ENCODE measurements at places on chromosomes 6 and 20. TPM values are rescaled to one million over a fixed set of nuclear protein-coding genes. Genes with fewer than 3 reads are reported as not detected.
A peak's percentile ranks its signal among the peaks of the same experiment; 100 is the strongest.

- DNase-seq, result no peak
These were observed 279.0 kb downstream of the MAFB start for GRCh38 chr20:40410028-40410427.

DNA sequence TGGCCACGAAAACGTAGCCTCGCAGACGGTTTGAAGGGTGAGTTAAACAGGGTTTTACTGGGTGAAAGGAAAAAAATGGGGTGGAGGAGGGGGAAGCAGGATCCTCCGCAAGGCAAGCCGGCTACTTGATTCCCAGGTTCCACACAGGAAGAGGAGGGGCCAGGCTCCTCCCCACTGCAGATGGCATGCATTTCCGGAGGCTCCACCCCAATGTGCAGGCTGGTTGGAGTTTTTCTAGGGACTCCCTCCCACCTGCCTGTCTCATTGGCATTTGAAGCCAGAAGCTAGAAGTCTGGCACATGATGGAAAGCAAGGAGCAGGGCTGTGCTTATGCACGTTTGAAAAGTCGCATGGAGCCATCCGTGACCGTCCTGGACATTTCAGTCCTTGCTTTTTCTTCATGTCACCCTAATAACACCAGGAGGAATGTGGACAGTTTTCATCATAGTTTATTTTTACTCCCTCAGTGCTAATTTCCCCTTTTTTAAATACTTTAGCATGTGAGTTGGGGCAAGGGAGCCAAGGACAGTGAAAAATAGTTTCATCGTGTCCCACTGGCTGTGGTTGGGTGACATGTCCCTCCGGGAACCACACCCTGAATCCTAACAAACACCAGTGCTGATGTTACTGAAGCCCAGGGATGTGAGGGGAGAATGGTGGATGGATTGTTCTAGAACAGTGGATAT, 100.1 kb upstream of the INSM1 start:
- DNase-seq, result no peak

DNA sequence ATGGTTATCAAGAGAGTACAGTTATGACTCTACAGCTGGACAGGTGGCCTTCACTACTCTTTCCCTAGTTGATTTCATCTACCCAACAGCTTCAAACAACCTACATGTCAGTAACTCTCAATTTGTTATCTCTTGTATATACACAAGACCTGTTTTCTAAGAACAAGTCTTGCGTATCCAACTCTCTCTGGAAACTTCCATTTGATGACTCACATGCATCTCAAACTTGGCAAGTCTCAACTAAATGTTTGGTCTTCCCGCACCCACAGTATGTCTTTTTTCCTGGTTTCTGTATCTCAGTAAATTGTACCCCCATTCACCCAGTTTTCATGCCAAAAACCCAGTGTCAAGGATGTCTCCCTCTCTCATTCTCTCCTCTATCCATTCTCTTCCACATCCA, 97.7 kb downstream of the BTBD9 start:
- no peak for DNase-seq

DNA sequence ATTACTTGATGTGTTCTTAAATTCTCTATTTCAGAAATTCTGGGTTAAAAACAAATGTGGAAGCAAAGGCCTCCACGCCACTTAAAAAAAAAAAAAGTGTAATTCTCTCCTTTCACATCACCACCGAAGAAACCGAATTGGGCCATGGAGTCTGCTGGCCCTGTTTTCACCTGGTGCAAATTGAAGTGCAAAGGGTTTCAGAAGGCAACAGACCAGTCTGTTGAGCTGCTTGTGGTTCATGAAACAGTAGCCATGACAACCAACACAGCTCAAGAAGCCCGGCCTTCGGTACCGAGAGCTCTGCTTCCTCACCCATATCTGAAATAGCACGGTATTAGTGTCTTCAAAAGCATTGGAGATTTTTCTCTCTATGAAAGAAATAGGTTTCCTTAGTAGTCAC, 63.1 kb downstream of the GMPR start:
- DNase-seq, result no peak

- DNase-seq, result no peak
These were observed 69.6 kb downstream of the PHACTR2 start for GRCh38 chr6:143747347-143747842.

DNA sequence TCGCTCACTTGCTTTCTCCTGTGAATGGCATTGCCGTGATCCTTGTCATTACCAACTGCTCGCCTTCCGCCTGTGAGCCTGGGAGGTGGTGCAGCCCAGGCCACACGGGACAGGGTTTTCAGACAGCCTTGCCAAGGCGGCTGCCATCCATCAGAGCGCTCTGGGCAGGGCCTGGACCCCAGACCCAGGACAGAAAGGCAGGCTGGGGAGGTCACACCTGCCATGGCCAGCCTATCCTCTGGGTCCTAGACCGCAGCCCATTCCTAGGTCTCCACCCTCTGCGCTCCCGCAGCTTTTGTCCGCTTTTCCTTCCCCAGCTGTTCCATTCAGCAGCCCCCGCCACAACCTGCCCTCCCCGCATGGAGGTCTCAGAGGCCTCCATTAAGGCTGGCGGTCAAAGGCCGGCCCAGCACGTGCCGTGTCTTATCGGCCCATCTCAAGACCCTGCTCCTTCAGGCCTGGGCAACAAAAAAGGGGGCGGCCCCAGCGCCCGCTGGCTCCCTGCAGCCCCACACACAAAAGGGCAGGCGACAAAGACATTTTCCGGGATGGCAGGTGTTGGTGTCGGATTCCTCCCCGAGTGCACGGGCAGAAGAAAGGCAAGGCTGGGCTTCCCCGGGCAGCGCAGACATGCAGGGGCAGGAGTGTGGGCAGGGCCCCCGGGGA, 28.1 kb downstream of the INSM1 start:
- DNase-seq, result no peak

- DNase-seq, result no peak
These were observed 339.7 kb downstream of the PRKN start for GRCh38 chr6:162387718-162388382.

GRCh38 chr6:10413850-10414738, 780 bp downstream of the TFAP2A start:
- no peak for DNase-seq

DNA sequence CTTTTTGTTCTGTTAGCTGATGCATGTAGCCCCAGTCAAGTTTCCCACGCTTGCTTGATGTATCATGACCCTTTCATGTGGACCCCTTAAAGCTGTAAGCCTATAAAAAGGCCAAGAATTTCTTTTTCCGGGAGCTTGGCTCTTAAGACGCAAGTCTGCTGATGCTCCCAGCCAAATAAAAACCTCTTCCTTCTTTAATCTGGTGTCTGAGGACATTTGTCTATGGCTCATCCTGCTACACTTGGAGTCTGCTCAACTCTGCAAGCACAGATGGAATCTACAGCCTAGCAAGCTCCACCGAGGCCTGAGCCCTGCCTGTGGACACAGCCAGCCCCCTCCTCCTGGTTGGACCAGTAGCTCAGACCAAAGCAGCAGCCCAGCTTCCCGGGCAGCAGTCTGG, 3.4 kb downstream of the CST2 start:
- DNase-seq, result no peak

DNA sequence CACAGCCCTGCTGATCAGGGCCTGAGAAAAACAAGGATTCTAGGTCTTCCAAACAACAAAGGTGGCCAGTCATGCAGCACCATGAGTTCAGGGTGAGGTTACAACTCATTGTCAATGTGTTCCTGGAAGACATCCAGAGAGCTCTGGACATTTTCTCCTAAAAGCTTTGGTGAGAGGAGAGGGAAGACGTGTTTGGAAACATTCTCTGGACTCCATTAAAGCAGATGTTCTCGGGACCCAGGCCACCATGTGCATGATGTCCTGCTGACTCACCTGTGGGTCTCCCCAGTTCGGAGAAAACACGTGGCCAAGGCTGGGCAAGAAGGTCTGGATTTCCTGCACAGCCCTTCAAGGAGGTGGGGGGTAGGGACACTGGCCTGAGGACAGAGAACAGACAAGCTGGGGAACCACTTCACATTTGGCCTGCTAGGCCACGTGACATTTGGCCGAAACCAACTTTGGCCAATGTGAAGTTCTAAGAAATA, 61.6 kb downstream of the KCNB1 start:
- no peak for DNase-seq

GRCh38 chr6:105740946-105741645, 338.2 kb upstream of the PREP start:
- no peak for DNase-seq

- no peak for DNase-seq
These were observed 41.2 kb downstream of the TRAF3IP2 start for GRCh38 chr6:111564482-111564945.

- no peak for DNase-seq
These were observed 103.4 kb downstream of the SYCP2 start for GRCh38 chr20:59829786-59830664.

DNA sequence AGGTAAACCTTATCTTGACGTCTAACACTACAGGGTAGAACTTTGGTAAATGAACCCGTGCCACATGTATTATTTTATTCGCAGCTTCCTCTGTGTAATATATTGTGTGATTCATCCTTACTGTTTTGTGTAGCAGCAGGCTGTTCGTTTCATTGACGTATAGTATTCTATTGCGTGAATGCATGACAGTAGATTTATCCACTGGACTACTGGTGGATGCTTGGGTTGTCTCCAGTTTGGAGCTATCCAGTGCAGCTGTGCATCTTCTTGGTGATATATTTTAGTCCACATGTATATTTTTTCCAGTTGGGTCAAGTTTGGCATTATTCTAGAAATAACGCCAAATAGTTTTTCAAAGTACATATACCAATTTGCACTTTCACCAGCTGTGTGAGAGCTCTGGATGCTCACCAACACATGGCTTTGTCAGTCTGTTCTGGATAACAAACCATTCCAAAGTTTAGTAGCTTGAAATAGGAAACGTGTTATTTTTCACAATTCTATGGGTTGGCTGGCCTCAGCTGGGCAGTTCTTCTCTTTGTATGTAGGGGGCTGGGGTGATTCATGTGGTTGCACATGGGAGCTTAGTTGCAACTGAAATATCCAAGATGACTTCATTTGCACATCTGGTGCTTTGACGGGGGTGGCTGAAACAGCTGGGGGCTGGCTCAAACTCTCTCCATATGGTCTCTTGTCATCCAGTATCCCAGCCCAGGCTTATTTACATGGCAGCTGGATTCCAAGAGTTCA, 9.3 kb downstream of the ECT2L start:
- no peak for DNase-seq

DNA sequence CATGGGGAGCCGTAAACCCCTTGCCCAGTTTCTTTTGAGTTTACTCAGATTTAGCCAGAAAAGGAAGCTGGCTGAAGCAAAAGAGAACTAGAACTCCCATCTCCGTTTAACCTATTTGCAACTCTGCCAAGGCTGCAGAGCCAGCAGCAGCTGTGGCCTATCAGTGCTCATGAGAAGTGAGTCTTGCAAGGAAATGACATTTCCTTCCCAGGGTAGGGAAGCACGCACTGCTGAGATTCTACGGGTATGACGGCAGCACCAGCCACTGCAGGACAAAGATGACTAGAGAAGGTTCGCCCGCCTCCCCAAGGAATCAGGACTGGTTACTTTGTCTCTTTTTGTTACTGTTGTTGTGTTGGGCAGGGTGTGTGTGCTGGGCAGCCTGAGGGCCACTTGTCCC, 47.6 kb downstream of the PPP1R3G start:
- peak; percentile 11 for DNase-seq

- no peak for DNase-seq
These were observed 67.8 kb downstream of the LY86 start for GRCh38 chr6:6656287-6656686.

- no peak for DNase-seq
These were observed 138.6 kb downstream of the CEBPB start for GRCh38 chr20:50328996-50329898.

DNA sequence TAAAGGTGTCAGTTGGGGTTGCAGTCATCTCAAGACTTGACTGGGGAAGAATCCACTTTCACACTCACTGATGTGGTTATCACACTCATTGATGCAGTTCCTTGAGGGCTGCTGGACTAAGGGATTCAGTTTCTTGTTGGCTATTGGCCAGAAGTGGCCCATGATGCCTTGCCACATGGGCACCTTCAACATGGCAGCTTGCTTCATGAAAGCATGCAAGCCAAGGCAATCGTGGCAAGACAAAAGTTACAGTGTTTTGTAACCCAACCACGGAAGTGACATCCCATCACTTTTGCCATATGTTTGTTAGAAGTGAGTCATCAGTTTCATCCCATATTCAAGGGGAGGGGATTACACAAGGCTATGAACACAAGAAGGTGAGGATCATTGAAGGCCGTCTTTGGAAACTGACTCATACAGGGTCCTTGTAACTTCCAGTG, 3.8 kb upstream of the RANBP9 start:
- DNase-seq, result no peak

Gene TSHZ2
- 0.76 TPM for total RNA-seq

Gene SPINT4
- not detected for total RNA-seq

Gene TBXT
- total RNA-seq, result not detected

Gene EYA4
- not detected for total RNA-seq

Gene MGME1
- 4.7 TPM for total RNA-seq

Gene WFDC12
- not detected for total RNA-seq

Gene TRIM10
- total RNA-seq, result not detected

Gene UQCC2
- total RNA-seq, result 6.8 TPM

Gene PRDM13
- total RNA-seq, result not detected

Measured in CD8-positive, alpha-beta T cell (primary cell).